NCI-H774 (cell line): ENCODE measurements at places on chromosomes 16 and 17.

DNA sequence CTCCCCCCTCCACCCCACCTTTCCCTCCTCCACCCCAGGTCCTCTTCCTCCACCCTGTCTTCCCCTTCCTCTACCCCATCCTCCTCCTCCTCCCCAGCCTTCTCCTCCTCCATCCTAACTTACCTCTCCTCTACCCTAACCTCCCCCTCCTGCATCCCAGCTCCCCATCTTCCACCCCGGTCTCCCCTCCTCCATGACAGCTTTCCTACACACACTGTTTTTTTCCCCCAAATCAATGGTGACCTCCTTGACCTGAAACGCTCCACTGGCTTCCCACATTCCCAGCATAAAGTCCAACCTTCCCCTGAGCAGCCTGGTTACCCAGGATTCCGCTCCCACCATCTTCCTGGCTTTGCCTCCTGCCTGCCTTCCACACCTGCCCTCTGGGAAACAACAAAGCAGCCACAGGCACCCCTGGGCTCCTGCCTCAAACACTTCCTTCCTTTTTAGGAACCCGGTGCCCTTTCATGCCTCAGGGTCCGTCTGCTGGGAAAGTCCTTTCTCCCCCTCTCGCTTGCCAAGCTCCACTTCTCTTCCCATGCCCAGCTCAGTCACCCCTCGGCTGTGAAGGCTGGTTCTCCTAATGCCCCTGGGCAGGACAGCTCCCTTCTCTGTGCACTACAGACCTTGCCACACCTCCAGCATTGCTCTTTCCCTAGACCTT is 2.1 kb downstream of the RGS9 start:
- no peak for DNase-seq

- DNase-seq: peak; percentile 82
These were observed 45.0 kb upstream of the NOL11 start for GRCh38 chr17:67672592-67673335.

DNA sequence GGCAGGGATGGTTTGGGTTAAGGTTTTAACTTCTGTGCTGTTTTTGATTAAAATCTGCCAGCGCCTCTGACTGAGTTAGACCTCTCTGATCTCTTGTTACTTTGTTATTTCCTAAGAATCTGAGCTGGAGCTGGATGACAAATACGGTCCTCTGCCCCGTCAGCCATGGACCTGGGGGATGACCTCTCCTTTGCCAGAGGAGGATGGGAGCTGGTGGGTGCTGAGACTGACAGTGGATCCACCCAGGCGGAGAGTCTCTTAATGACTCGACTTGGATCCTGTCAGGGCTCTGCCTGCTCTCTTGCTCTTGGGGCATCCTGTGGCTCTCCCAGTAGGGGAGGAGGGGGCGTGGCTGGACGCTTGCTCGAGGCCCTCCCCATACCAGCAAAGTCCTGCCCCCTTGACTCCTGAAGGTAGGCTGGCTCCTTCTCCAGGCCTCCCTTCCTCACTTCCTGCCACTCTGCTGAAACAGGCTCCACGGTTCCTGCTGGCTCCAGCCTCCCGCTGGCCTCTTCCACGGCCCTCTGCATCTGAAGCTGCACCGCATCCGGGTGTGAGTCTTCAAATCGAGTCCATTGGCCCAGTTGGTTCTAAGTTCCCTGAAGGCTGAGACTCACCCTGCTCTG is 24.8 kb upstream of the MAP3K14 start:
- no peak for DNase-seq

GRCh38 chr17:19762515-19762961 is 14.4 kb upstream of the ALDH3A1 start:
- no peak for DNase-seq

- no peak for DNase-seq
These were observed 128.8 kb downstream of the MGAT5B start for GRCh38 chr17:76996741-76997694.

GRCh38 chr17:19250421-19251173 is 13.4 kb downstream of the EPN2 start:
- DNase-seq: no peak

GRCh38 chr17:62405451-62405850 is 18.2 kb upstream of the METTL2A start:
- DNase-seq: no peak

GRCh38 chr17:59415397-59415796 is 83.9 kb downstream of the YPEL2 start:
- no peak for DNase-seq

GRCh38 chr17:80772906-80773242 is 218.8 kb upstream of the CHMP6 start:
- DNase-seq: no peak

- no peak for DNase-seq
These were observed 14.3 kb upstream of the NUBP1 start for GRCh38 chr16:10729104-10730048.

DNA sequence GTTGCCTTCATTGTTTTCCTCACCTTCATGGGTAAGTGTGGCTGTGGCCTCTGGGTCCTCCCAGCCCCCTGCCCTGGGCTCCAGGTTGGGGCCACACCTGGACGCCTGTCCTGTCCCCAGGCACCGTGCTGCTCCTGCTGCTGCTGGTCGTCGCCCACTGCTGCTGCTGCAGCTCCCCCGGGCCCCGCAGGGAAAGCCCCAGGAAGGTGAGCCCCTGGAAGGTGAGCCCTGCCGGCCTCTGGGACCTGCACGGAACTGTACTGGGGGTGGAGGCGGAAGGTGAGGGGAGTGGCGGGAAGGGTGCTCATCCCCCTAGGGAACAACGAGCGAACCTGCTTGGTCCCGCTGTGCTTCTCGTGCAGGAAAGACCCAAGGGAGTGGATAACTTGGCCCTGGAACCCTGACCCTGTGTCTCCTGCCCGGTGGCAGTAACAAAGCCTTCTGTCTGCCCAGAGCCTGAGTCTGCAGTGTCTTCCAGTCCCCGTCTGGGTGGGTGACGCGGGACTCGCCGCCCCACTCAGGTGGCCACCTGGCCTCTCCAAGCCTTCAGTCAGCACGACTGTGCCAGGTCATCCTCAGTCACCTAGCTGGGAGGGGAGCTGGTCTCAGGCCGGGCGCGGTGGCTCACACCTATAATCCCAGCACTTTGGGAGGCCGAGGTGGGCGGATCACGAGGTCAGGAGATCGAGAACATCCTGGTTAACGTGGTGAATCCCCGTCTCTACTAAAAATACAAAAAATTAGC is 831 bp downstream of the SMIM22 start:
- DNase-seq: no peak

GRCh38 chr16:63960321-63960720 is 1161.5 kb downstream of the CDH11 start:
- DNase-seq: no peak

- DNase-seq: no peak
These were observed 48.5 kb downstream of the VAC14 start for GRCh38 chr16:70752426-70752825.

DNA sequence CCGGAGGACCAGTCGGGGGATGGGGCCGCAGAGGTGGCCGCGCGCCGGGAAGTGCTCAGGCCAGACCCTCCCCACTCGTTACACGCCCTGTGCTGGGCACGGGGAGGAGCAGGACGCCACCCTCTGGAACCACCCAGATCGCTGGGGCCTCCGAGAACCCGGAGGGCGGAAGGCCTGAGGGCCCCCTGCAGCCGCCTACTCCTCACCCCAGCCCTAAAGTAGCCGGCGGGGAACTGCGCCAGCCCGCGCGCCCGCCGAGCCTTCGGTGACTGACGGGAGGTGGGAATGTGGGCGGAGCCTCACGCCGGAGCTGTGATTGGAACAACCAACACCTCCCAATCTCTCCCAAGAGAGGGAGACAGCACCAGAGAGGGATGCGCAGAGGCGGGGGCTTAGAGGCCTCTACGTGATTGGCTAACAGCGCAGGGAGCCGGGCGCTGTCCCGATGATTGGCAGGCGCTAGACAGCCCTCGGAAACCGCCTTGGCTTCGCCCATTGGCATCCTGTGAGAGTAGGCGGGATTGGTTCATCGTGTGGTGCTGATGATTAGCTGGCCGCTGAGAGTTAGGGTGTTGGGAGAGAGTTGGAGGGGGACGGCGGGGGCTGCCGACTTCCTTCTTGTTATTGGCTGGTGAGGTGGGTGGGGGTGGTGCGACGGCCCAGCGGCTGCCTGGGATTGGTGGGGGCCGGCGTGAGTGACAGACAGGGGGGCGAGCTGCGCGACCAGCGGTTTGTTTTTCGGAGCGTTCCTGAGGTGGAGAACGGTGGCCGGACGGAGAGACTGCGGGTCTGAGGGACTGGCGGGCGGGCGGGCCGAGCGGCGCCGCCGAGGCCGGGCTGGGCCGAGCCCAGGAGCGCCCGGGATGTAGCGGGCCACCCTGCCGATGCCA is at the start of gene MAP3K3:
MAP3K3 (plus strand) TSS at position 734 of the 890 bp plus-strand sequence. CDS start 343 bp downstream, outside the sequence.
- peak; percentile 100 for DNase-seq

GRCh38 chr16:69927056-69927757 is 23.9 kb upstream of the CLEC18A start:
- no peak for DNase-seq

- DNase-seq: no peak
These were observed 565 bp downstream of the WDR45B start for GRCh38 chr17:82647593-82648164.

DNA sequence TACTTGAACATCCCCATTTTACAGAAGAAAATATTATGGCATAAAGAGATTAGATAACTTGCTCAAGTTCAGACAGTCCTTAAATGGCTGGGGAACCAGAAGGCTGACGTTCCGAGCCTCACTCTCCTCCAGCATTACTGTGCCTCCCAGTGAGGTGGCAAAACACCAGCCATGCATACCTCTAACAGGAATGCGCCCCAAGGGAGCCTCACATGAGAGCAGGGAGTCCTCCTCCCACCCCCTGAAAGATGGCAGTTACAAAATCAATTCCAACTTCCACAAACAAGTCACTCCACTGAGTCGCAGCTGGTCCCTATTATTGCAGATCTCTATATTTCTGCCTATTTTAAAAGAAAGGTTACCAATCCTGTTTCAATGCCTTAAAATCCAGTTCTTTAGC is 55.5 kb downstream of the ANKFY1 start:
- DNase-seq: no peak

DNA sequence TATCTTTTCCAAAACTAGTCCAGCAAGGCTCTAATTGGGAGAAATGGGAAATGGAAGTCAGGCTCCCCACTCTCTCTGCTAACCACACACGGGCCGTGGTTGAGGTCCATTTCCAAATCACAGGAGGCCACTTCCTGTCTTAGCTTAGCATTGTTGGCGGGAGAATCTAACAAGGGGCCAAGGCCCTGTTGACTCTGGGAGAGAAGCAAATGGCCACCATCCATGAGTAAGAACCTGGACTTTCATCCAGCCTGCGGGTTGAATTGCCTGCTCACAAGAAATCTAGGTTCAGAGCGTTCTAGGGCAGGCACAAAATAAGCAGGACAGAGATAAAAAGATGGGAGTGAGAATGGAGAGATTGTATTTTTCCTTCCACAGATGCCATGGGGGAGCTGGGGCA is 5.7 kb downstream of the FAM20A start:
- DNase-seq: no peak

- no peak for DNase-seq
These were observed 163.5 kb upstream of the KIF2B start for GRCh38 chr17:53659181-53659580.

DNA sequence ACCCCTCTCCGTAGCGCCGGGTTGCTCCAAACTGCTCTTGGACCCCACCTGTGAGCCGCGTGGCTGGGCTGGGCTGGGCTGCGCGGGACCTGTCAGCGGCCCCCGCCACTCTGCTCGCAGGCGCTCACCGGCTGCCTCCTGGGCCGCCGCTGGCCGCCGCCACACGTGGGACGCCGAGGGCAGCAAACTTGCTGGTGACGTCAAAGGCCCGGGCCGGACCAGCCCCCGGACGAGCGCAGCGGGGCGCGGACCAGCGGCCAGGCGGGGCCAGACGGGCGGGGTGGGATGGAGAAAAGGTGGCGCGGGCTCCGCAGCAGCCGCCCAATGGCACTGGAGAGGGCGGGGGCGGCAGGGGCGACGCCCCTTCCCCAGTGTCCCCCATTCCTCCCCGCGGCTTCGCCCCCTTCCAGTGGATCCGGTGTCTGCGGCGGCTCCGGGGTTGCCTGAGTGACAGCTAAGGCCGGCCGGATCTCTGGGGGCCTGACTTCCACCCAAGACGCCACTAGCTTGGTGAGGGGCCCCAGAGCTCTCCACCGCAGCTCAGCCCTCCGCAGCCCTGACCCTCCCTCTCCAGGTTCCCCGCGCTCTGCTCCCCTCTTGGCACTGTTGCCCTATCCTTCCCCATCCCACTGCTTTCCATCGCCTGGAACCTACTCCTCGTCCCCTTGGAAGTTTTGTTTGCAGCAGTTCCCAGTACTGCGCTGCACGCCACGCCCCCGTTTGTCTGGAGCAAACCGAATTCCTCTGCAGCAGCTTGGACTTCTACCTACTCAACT is at the start of gene HS3ST3A1:
HS3ST3A1 (minus strand) TSS at position 154 of the 776 bp plus-strand sequence. CDS start 800 bp downstream, outside the sequence.
- no peak for DNase-seq

DNA sequence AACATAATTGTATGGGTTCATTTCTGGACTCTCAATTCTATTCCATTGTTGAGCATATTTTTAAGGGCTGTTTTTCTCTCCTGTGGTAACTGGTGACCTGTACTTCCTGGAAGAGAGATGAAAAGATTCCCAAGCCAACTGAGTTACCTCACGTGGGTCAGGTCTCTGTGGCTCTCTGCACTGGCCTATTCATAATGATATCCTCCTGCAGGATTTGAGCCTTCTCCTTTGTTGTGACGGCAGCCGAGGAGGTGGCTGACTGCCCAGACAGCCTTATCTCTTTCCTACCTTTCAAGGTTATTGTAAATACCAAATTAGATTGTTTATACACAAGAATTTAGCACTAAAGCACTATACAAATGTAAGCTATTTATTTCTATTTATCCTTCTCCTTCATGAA is 2.7 kb upstream of the ACE start:
- DNase-seq: peak; percentile 14

GRCh38 chr17:12342161-12342560 is 321.5 kb downstream of the MAP2K4 start:
- no peak for DNase-seq

GRCh38 chr16:14635395-14636165 is 2.8 kb downstream of the BFAR start:
- DNase-seq: no peak

- DNase-seq: peak; percentile 15
These were observed 15.3 kb downstream of the MPP2 start for GRCh38 chr17:43891851-43892646.

DNA sequence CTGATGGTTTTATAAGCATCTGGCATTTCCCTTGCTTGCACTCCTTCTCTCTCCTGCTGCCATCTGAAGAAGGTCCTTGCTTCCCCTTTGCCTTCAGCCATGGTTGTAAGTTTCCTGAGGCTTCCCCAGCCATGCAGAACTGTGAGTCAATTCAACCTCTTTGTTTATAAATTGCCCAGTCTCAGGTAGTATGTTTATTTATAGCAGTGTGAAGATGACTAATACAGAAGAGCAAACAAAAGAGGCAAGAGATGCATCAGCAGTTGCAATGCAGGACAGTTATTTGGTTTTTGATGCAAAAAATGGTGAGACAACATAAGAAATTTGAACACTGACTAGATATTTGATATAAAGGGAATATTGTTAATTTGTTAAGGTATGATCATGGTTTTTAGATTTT is 16.8 kb downstream of the TMEM100 start:
- DNase-seq: peak; percentile 43

DNA sequence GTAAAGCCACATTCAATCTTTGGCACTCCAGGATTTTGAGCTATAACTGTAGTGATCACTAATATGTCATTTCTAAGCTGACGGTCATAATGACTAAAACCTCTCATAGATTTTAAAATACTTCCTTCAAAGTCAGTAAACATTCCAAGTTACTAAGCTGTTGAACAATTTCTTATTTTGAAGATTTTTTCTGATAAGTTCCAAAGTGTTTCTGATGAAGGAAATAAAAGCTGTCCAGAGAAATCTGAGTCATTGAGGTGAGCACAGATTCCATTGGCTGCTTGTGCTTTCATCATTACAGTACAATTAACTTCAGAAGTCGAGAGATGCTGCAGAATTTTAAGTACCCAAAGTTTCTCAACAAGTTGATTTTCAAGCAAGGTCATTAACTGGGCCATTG is 23.9 kb downstream of the NLRC5 start:
- no peak for DNase-seq

- DNase-seq: no peak
These were observed 15.4 kb downstream of the MFSD11 start for GRCh38 chr17:76753061-76753961.
